ENCODE measurements at places on chromosomes 3 and 15. TPM values are rescaled to one million over a fixed set of nuclear protein-coding genes. Genes with fewer than 3 reads are reported as not detected.

DNA sequence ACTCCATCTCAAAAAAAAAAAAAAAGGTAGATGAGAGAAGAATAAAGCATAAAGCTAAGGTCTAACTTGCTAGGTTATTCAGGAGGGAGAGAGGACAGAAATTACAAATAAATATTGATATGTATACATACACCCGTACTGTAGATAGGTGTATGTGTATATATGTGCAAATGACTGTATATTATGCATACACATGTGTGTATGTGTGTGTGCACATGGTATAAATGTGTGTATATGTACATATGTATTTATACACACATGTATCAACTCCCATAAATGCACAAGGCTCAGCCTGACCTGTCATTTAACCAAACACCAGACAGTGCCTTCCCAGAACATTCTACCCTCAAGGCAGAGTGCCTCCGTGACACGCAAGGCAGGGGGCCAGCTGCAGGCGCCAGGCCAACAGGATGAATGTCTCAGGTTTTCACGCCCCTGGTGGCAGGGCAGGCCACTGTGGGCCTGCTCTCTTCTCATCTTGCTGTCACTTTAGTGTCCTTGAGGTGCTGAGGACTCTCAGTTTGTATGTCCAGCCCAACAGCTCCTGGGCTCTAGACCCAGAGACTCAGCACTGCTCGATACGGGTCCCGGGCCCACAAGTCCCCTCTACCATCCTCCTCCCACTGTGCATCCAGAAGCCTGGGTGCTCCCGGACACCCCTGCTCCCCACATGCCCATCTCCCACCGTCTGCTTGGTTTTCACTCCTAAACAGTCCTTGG is 40.4 kb downstream of the TM2D3 start:
- DNase-seq, result no peak
- peaks cover 30% of the 10 kb centered on the region for H3K4me1 ChIP-seq
- no peak overlapping the region for H3K4me3 ChIP-seq
- peaks cover 27% of the 10 kb centered on the region for H3K27me3 ChIP-seq

The CXCR6 gene
- total RNA-seq, result 12.0 TPM

DNA sequence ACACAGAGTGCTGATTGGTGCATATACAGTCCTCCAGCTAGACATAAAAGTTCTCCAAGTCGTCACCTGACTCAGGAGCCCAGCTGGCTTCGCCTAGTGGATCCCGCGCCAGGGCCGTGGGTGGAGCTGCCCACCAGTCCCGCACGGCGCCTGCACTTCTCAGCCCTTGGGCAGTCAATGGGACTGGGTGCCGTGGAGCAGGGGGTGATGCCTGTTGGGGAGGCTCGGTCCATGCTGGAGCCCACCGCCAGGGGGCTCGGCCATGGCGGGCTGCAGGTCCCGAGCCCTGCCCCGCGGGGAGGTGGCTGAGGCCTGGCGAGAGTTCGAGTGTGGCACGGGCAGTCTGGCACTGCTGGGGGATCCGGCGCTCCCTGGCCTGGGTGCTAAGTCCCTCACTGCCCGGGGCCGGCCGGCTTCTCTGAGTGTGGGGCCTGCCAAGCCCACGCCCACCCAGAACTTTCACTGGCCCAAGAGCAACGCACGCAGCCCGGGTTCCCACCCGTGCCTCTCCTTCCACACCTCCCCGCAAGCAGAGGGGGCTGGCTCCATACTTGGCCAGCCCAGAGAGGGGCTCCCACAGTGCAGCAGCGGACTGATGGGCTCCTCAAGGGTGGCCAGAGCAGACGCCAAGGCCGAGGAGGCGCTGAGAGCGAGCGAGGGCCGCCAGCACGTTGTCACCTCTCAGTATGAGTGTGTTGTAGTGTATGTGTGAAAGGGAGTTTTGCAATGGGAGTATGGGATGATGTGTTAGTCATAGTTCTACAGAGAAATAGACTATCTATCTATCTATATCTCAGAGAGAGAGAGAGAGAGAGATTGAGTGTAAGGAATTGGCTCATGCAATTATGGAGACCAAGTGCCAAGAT is 69.0 kb downstream of the UBE2E2 start:
- no peak for DNase-seq
- H3K4me3 ChIP-seq, result no peak overlapping the region
- H3K4me1 ChIP-seq, result no peaks in the 10 kb centered on the region
- no peak overlapping the region for H3K27ac ChIP-seq
- H3K36me3 ChIP-seq, result no peaks in the 10 kb centered on the region

GRCh38 chr3:114401346-114401745 is 107.5 kb downstream of the TIGIT start:
- DNase-seq, result no peak
- H3K27me3 ChIP-seq, result no peaks in the 10 kb centered on the region
- no peak overlapping the region for H3K27ac ChIP-seq
- H3K4me1 ChIP-seq, result no peaks in the 10 kb centered on the region

GRCh38 chr3:46447228-46447985 is 17.3 kb downstream of the LTF start:
- no peaks in the 10 kb centered on the region for H3K36me3 ChIP-seq
- no peak overlapping the region for H3K27ac ChIP-seq
- H3K27me3 ChIP-seq, result peaks cover 10% of the 10 kb centered on the region
- no peak for DNase-seq
- no peak overlapping the region for H3K4me3 ChIP-seq
- H3K4me1 ChIP-seq, result no peaks in the 10 kb centered on the region

DNA sequence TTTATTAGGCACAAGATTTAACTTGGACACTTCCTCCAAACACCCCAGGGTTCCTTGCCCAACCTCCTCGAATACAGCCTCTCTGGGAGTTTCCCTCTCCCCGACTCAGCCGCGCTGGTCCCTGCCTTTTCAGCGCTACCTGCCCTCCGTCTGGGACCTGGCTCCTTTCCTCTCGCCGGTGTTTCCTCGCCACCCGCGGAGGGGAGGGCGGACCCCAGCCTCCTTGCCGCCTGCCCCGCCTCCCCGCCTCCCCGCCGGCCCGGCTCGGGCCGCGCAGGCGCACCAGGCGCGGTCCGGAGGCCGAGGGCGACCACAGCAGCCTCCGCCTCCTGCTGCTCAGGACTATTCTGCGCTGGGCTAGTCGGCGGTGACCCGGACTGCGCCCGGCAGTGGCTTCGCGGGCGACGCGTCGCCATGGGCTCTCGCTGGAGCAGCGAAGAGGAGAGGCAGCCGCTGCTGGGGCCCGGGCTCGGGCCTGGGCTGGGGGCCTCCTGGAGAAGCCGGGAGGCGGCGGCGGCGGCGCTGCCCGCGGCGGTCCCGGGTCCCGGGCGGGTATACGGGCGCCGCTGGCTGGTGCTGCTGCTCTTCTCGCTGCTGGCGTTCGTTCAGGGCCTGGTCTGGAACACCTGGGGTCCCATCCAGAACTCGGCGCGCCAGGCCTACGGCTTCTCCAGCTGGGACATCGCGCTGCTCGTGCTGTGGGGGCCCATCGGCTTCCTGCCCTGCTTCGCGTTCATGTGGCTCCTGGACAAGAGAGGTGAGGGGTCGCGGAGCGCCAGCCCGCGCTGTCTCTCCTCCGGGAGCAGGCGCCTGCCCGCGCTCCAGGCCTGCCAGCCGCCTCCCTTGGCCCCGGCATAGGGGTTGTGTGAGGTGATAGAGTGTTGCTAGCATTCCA is at the start of gene SLC49A4:
Gene SLC49A4, plus strand, starts transcription at position 291 of the 895 bp plus-strand sequence. Its CDS starts 124 bp downstream, at position 415.
- no peaks in the 10 kb centered on the region for H3K27me3 ChIP-seq
- H3K4me3 ChIP-seq, result peak within 1 kb of the TSS; percentile 82
- H3K4me1 ChIP-seq, result peaks cover 4% of the 10 kb centered on the region
- H3K36me3 ChIP-seq, result no peaks in the 10 kb centered on the region

The MINDY2 gene
- total RNA-seq, result 14.4 TPM

- H3K4me1 ChIP-seq, result no peaks in the 10 kb centered on the region
- H3K27me3 ChIP-seq, result no peaks in the 10 kb centered on the region
- H3K4me3 ChIP-seq, result no peak overlapping the region
- no peak for DNase-seq
- peaks cover 4% of the 10 kb centered on the region for H3K36me3 ChIP-seq
These were observed 43.0 kb downstream of the CD200R1 start for GRCh38 chr3:112931736-112932521.

DNA sequence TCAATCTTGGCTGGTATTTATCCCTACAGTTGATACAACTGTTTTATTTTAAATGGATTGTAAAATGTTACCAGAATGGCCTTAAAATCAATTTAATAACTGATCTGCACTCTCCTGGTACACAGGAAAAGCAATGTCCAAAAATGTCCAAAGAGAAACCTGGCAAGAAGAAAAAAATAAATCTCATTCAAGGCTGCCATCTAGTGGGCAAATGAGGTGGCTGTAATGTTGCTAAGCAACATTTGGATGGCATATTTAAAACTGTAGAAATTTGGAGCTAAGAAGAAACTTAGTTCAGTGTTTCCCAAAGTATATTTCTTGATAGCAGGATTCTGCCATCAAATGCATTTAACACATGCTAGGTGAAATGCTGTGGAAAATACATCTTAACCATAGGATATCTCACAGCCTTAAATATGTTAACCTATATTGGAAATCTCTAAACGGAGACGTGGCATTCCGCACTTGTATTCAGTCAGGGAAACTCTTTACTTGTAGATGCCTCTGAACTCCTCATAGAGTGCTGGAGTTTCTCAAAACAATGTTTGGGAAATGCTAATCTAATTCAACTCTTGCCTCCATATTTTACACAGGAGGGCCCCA is 216.8 kb downstream of the ERC2 start:
- DNase-seq, result no peak
- H3K27ac ChIP-seq, result no peak overlapping the region
- no peaks in the 10 kb centered on the region for H3K27me3 ChIP-seq

- no peaks in the 10 kb centered on the region for H3K27me3 ChIP-seq
- no peaks in the 10 kb centered on the region for H3K36me3 ChIP-seq
- no peak overlapping the region for H3K27ac ChIP-seq
- H3K4me3 ChIP-seq, result no peak overlapping the region
- no peaks in the 10 kb centered on the region for H3K4me1 ChIP-seq
These were observed 51.0 kb downstream of the CACNA2D3 start for GRCh38 chr3:54173371-54173770.

The CHRFAM7A gene
- total RNA-seq, result 1.8 TPM

The DZIP1L gene
- 6.7 TPM for total RNA-seq

- no peaks in the 10 kb centered on the region for H3K4me1 ChIP-seq
- H3K36me3 ChIP-seq, result no peaks in the 10 kb centered on the region
- no peak overlapping the region for H3K27ac ChIP-seq
- no peak overlapping the region for H3K4me3 ChIP-seq
These were observed 37.0 kb downstream of the HDGFL3 start for GRCh38 chr15:83170474-83171165.

DNA sequence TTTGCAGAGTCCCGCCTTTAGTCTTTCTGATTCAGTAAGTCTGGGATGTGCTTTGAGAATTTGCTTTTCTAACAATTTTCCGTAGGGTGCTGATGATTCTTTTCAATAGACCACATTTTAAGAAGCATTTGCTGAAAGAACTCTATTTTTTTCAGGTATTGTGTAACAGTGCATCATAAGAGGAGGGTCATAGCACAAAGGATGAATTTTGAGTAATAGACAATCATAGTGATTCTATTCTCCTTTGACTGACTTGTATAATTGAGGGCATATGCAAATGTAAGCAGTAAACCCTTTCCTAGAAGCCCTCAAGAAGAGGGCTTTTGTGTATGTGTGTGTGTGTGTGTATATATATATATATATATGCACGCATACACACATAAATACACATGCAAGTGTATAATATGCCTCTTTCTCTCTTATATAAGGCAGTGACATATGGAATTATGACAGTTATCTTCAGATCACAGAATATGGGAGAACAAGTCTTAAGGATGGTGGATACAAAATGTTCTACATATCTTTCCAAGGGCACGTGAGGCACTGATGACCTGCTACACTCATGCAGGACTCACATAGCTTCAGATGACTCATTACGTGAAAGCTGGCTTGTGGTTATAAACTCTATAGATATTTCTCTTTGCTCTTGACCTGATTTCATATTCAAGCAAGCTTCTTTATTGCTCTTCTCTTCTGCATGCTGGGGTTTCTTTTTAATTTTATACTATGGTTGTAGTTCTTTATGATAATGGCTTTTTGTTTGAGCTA is 6.5 kb upstream of the PLSCR1 start:
- DNase-seq, result no peak
- no peak overlapping the region for H3K4me3 ChIP-seq
- H3K36me3 ChIP-seq, result no peaks in the 10 kb centered on the region
- no peaks in the 10 kb centered on the region for H3K27me3 ChIP-seq
- H3K4me1 ChIP-seq, result no peaks in the 10 kb centered on the region
- no peak overlapping the region for H3K27ac ChIP-seq

DNA sequence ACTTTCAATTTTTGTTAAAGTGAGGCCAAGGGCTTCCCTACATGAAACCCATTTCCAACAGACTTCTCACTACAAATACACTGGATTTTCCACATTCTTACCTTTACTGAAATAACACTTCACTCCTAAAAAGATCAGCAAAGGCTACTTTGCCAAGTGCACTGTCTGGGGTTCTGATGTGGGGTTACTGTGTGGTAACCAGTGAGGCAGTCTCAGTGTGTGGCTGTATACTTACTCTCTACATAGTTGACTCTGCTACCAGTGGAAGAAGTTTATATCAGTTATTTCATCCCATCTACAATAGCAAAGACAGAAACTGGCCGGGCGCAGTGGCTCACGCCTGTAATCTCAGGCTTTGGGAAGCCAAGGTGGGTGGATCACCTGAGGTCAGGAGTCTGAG is 5.6 kb downstream of the WDR82 start:
- H3K36me3 ChIP-seq, result peaks cover 60% of the 10 kb centered on the region
- no peak overlapping the region for H3K4me3 ChIP-seq
- DNase-seq, result no peak

The FANCD2OS gene
- total RNA-seq, result not detected

The PP2D1 gene
- total RNA-seq, result not detected

All from esophagus squamous epithelium (tissue), 5 donors.